ENCODE measurements at places on chromosomes 12 and 14.

DNA sequence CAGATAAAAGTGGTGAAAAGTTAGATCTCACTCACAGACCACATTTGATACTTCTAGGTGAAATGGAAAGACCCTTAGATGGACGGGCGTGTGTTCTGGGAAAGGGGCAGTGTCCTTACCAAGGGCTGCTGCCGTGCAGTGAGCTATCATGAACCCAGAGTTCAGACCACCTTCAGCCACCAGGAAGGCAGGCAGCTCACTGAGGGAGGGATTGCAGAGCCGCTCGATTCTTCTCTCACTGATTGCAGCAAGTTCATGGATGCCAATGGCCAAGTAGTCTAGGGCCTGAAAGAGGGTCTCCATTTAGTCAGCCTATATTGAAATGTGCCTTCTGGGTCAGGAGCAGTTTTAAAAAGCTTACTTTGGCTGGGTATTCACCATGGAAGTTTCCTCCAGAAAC, 15.7 kb downstream of the HAL start:
- DNase-seq: no peak

DNA sequence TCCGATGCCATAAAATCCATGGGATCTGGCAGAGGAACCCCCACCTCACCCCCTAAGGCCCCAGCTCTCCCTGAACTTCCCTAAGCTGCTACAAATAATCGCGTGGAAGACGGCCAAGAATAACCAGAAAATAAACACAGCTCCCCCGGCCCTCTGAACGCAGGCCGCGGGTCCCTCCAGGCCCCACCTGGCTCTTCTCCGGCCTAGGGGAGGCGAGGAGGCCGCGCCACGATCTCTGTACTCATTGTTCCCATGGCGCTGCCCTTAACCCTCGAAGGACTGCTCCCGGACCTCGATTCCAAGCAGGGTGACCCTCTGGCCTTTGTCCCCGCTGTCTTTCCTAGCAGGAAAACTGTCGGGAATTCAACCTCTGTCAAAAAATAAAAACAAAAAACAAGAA, 33.9 kb upstream of the TBX5 start:
- DNase-seq: no peak

DNA sequence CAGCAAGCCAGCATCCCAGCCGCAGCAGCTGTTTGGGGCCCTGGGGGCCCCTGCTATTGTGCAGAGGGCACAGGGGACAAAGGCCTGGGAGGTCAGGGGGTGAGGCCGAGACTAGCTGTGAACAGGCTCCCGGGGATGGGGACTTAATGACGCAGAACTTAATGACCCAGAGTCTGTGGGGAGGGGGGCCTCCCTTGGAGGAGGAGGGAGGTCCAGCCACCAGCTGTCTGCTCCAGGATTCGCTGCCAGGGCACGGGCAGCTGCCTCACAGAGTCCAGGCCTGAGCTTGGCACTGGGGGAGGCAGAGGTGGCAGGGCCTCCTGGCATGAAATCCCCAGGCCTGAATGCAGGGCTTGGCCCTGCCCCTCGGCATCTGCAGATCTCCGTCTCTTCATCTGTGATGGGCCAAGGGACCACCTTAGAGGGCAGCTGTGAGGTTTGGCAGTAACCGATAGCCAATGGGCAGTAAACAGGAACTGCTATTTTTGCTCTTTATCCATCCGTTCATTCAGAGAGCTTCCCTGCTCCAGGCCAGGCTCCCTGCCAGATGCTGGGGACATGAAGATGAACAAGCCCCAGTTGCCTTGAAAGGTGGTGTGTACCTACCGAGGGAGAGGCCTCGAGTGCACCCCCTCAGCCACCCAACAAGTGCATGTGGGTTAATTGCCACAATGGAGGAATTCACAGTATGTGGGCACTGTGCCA, 6.7 kb downstream of the FAM222A start:
- no peak for DNase-seq

DNA sequence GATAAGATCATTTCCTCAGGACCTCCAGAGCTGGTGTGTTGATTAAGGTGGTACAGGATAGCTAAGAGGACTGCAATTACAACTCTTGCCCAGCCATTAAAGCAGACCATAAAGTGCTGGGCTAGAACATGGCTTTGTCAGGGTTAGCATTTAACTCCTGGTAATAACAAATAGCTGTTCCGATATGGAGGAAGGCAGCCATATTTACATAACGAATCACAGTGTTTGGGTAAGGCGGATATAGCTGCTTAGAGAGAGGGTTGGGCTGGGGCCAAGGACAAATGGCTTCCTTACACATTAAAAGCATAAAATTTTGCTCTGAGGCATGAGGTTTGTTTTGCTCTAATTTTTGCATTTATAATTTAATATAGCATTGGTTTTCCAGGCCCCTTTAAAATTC, 297.7 kb upstream of the DDHD1 start:
- DNase-seq: no peak

- no peak for DNase-seq
Measured at GRCh38 chr14:22390824-22391461, 198.1 kb downstream of the DAD1 start.

DNA sequence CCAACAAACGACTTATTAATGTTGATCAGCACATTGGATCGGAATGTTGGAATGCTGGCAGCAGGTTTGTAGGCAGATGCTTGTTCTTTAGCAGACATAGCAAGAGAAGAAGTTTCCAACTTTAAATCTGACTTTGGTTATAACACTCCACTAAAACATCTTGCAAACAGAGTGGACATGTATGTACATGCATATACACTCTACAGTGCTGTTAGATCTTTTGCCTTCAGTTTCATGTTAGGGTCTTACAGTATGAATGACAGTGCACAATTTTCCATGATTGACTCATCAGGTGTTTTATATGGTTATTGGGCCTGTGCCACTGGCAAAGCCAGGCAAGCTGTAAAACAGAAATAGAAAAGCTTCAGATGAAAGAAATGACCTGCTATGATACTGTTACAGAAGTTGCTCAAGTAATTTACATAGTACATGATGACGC, 14.3 kb upstream of the DHRS7 start:
- DNase-seq: no peak

- DNase-seq: no peak
Measured at GRCh38 chr14:104844306-104845032, 20.6 kb upstream of the CEP170B start.

- DNase-seq: no peak
Measured at GRCh38 chr12:118346895-118347294, 25.8 kb downstream of the TAOK3 start.

GRCh38 chr12:44551631-44552030, 324.5 kb downstream of the NELL2 start:
- no peak for DNase-seq

DNA sequence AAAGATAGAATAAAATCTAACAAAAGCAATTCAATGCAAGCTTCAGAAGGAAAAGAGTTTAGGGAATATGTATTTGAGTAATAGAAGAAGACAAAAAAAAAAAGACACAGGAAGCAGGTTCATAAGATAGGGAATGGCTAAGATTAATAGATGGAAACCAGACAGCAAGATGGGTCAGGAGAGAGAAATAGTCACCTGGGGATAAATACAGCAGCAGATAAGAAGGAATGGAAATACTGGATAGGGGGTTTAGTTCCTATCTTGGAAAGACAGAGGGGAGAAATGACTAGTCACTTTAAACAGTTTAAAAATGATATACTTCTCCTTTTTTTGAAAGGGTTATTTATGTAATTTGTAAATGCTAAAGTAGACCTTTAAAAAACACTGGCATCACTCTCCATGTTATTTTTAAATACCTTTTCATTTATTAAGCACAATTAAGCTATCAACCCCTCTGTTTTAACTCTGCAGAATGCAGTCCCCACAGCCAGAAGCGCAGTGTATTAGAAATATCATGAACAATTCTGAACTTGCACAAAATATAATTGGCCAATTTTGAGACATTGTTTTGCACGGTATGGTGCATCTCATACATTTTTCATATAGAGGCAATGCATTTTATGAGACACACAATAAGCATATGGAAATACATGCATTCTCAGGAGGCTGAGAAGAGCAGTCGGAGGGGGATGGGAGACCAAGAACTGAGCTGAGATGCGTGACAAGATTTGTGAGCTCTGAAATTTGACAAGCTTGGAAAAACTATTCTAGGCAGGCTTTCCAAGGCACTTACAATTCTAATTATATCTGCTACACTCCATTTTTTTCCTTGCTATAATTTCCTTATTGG, 303.4 kb upstream of the PRICKLE1 start:
- DNase-seq: no peak

- DNase-seq: no peak
Measured at GRCh38 chr14:75757644-75758402, 96.8 kb downstream of the TTLL5 start.

- DNase-seq: no peak
Measured at GRCh38 chr12:117362391-117362790, 965 bp upstream of the NOS1 start.

- no peak for DNase-seq
Measured at GRCh38 chr12:94267921-94268471, 119.6 kb downstream of the PLXNC1 start.

DNA sequence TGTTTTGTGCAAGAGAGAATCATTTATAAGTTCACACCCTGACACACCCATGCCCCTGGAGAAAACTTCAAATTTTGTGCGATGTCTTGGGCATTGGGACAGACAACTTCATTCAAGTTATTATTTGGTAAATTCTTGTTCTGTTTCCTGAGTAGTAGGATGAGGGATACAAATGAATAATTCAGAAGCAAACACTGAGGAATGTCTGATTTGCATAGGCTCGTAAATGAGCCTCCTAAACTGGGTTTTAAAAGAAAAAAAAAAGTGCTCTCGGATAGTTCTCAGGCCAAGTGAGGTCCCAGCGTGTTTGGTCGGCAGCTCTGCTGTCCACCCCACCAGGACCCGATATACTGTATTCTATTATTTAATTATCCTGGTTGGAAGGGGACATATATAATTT, 134.7 kb upstream of the CPM start:
- DNase-seq: no peak

- DNase-seq: no peak
Measured at GRCh38 chr14:90489306-90489705, 92.5 kb downstream of the CALM1 start.

- DNase-seq: no peak
Measured at GRCh38 chr12:9634177-9634803, 26.6 kb upstream of the KLRB1 start.

DNA sequence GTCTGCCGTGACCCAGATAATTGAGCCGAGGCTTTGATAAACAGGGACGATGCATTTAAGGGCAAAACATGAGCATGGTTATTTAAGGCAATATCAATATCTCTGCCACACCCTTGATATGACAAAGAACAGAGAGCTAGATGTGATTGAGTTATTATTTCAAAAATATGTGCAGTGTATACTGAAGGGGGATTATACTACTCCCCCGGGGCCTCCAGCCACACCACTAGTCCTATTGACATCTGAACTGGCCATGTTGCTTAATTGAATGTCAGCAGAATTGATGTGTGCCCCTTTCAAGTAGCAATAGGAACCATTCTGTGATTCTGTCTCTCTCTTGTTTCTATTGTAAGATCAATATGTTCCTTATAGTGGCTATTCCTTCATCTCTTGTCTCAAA, 794.8 kb upstream of the SEL1L start:
- DNase-seq: no peak

DNA sequence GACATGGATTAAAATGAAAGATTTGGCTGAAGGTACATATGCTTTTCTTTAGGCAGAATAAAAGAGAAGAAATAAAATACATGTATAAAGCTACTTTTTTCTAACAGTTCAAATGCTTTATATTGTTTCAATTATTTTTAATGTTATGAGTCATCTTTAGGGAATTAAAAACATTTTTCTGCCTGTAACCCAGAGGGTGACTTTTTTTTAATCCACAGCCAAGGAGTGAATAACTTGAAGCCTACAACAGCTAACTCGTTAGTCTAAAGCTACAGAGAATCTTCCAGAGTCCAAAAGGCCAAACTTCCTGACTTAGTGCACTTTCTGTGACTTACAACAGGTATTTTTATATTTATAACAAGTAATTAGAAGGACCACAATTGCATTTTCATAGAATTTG, 151.6 kb downstream of the SEC23A start:
- DNase-seq: no peak

DNA sequence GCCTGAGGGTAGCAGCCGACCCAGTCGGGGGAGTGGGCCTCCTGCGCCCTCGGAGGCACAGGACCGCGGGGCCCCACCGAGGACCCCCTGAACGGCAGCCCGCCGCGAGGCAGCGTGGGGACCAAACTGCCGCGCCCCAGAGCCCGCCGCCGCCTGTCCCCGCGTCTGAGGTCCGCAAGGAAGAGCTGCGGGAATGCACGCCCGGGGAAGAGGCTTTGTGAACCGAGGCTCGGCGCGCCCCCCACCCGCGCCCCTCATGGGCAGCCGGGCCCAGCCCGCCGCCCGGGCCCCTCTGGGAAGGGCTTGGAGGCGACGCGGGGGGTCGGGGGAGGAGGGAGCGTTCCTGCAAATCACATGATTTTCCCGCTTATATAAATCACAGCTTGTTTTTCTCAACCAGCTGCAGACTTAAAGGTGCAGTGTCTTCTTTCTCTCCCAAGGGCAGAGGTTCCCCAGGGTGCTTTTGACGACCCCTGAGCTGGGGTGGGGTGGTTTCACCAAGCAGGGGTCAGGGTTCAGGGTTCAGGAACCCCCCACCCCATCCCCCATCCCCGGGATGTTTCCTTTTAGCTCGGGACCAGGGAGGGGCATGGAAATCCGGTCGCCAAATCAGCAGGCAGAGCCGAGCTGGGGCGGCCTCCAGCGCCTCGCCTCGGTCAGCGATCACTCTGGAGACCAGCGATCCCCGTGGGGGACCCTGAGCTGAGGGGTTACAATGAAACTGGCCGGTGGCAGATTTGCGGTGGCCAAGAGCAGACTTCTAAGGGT, 44.7 kb upstream of the ATP23 start:
- DNase-seq: no peak

GRCh38 chr12:105470601-105471000, 140.1 kb downstream of the C12orf75 start:
- DNase-seq: no peak

DNA sequence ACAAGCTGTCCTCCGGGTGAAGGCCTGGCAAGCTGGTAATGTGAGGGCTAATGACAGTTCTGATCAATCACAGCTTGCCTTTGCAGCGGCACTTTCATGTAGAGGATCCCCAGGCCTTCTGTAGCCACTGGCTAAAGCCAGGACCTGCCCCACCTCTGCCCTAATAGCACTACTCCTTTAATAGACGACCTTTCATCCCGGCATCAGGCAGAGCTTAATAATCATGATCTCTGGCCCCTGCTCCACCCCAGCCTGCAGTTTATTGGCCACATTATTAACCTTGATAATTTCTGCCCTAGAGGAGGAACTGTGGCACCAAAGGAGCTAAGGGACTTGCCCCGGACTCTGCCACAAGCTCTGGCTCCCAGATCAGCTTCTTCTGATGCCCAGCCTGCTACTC, 142.3 kb upstream of the TBX3 start:
- DNase-seq: no peak

GRCh38 chr12:15880721-15881120, 1.5 kb upstream of the STRAP start:
- DNase-seq: no peak

DNA sequence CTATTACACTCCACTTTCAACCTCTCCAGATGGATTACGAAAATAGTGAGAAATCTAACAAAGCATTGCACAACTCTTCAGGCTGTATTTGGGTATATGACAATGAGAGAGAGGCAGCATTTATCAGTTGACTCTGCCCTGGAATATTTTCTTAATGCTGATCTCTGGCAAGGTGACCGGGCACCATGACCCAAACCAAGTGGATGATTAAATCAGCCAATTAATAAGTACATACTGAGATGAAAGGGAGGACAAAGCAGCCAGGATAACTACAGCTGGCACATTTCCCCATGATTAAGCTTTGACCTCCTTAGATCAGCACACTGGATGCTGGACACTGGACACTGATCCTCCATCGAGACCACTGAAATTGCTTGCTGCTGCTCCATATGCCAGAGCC, 218.2 kb downstream of the ASCL1 start:
- DNase-seq: no peak
